ENCODE measurements at places on chromosomes 11 and 22. TPM values are rescaled to one million over a fixed set of nuclear protein-coding genes. Genes with fewer than 3 reads are reported as not detected.

CASTOR1 gene
- total RNA-seq = 5.8 TPM

DNA sequence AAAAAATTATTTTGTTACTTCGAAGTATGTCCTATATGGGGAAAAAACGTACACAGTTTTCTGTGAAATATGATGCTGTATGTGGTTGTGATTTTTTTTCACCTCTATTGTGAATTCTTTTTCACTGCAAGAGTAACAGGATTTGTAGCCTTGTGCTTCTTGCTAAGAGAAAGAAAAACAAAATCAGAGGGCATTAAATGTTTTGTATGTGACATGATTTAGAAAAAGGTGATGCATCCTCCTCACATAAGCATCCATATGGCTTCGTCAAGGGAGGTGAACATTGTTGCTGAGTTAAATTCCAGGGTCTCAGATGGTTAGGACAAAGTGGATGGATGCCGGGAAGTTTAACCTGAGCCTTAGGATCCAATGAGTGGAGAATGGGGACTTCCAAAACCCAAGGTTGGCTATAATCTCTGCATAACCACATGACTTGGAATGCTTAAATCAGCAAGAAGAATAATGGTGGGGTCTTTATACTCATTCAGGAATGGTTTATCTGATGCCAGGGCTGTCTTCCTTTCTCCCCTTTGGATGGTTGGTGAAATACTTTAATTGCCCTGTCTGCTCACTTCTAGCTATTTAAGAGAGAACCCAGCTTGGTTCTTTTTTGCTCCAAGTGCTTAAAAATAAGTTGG lies 38.3 kb downstream of the EHF start:
- H3K36me3 ChIP-seq = no peaks in the 10 kb centered on the region
- no peak for DNase-seq
- no peak overlapping the region for H3K4me3 ChIP-seq
- peaks cover 13% of the 10 kb centered on the region for H3K4me1 ChIP-seq
- no peaks in the 10 kb centered on the region for H3K27me3 ChIP-seq

- no peaks in the 10 kb centered on the region for H3K4me1 ChIP-seq
- H3K4me3 ChIP-seq = no peak overlapping the region
- DNase-seq = no peak
- no peaks in the 10 kb centered on the region for H3K36me3 ChIP-seq
These were observed 394.5 kb upstream of the KIRREL3 start for GRCh38 chr11:127395034-127395433.

VPREB1 gene
- total RNA-seq = not detected
